T-helper 2 cell treated with Interferon-gamma antibody and Interleukin-4, amounts not matched to agents 5 μg/mL and 100 μg/mL, for 36 hours (primary cell): ENCODE measurements at places on chromosomes 3 and 15.

- H3K36me3 ChIP-seq, result no peaks in the 10 kb centered on the region
- H3K4me1 ChIP-seq, result no peaks in the 10 kb centered on the region
- H3K4me3 ChIP-seq, result no peak overlapping the region
- H3K27ac ChIP-seq, result no peak overlapping the region
- no peaks in the 10 kb centered on the region for H3K27me3 ChIP-seq
- DNase-seq, result no peak
These were observed 470.1 kb upstream of the ATP11B start for GRCh38 chr3:182323126-182323700.

GRCh38 chr15:93477721-93478120 lies 388.7 kb upstream of the RGMA start:
- no peaks in the 10 kb centered on the region for H3K36me3 ChIP-seq
- no peak for DNase-seq
- no peaks in the 10 kb centered on the region for H3K4me1 ChIP-seq
- no peak overlapping the region for H3K27ac ChIP-seq
- no peaks in the 10 kb centered on the region for H3K27me3 ChIP-seq
- no peak overlapping the region for H3K4me3 ChIP-seq

GRCh38 chr3:188037965-188038581 lies 115.9 kb upstream of the LPP start:
- H3K4me1 ChIP-seq, result peaks cover 8% of the 10 kb centered on the region
- H3K36me3 ChIP-seq, result no peaks in the 10 kb centered on the region
- DNase-seq, result no peak
- no peak overlapping the region for H3K4me3 ChIP-seq
- no peak overlapping the region for H3K27ac ChIP-seq

DNA sequence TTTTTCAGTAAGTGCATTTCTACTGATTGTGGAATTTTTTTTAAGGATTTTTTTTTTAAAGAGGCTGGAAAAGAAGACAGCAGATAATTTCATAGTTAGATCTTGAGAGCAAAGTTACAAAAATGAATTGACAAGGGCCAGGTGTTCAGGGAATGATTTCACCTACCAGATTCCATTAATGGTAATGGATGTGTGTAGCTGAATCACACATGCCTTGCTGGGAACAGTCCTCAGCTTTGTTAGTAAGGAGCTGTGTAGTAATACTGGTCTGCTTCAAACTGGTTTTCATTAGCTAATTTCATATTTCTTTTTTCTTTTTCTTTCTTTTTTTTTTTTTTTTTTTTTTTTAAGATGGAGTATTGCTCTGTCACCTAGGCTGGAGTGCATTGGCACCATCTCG lies 16.0 kb downstream of the NR1D2 start:
- no peak for DNase-seq
- H3K36me3 ChIP-seq, result no peaks in the 10 kb centered on the region
- H3K27ac ChIP-seq, result no peak overlapping the region
- no peaks in the 10 kb centered on the region for H3K4me1 ChIP-seq
- no peaks in the 10 kb centered on the region for H3K27me3 ChIP-seq

DNA sequence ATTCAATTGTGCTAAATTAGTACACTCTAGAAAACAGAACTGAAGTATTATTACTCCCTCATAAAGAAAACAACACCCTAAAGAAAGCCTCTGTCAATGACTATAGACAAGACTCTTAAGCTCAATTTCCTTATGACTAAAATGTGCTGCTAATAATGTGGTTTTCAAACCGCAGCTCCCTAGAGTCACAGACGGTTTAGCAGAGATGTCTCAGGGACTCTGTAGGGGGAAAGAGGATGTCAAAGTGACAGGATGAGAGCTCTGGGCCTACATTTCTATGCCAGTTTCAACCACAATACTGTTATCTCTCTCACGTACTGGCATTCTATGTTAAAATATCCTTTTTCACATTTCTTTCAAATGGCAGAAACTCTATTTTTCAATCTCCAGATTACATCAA lies 37.6 kb upstream of the WDR49 start:
- H3K4me1 ChIP-seq, result peaks cover 21% of the 10 kb centered on the region
- peak overlapping the region; percentile 56 for H3K27ac ChIP-seq
- H3K36me3 ChIP-seq, result peaks cover 42% of the 10 kb centered on the region
- H3K27me3 ChIP-seq, result no peaks in the 10 kb centered on the region
- peak overlapping the region; percentile 28 for H3K4me3 ChIP-seq

DNA sequence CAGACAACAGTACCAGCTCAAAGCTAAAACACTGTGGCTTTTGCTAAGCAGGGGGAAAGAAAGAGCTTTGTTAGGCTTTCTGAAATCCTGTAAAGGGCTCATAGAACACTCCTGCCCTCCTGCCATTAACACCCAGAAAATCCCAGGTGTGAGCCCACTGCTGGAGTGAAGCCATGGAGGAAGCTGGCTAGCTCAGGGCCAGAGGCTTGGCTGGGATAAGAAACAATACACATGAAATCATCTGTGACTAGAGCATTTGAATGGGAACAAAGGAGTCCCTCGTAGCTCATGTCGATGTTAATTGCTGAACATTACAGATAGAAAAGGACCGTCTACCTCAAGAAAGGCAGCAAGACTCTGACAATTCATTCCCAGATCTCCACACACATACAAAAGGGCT lies 23.5 kb downstream of the RUVBL1 start:
- H3K4me3 ChIP-seq, result no peak overlapping the region
- no peak overlapping the region for H3K27ac ChIP-seq
- no peaks in the 10 kb centered on the region for H3K27me3 ChIP-seq

- DNase-seq, result no peak
- H3K27me3 ChIP-seq, result no peaks in the 10 kb centered on the region
- no peaks in the 10 kb centered on the region for H3K4me1 ChIP-seq
These were observed 240.9 kb upstream of the CADM2 start for GRCh38 chr3:84717894-84718293.

DNA sequence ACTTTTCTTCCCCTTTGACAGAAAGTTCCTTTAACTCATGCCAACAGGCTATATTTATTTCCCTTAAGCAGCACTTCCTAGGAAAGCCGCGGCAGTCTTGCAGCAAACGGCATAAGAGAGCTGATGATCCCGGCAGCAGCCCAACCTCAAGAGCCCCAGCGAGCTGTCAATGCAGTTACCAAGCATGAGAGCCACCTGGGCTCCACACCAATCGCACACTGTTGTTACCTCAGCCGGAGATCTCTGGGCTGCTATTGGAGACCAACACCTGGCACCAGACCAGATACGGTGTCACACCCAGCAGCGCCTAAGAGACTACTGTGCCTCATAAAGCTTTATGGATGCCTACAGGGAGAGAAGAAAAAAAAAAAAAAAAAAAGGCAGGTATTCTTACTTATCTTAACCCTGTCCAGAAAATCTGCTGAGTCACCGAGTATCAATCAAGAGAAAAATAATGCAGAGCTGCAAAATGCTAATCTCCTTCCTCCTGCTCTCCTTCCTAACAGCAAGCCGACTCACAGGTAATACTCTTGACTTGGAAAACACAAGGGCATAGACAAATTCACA lies 11.7 kb downstream of the ABCC5 start:
- H3K27ac ChIP-seq, result no peak overlapping the region
- no peak overlapping the region for H3K4me3 ChIP-seq
- no peaks in the 10 kb centered on the region for H3K27me3 ChIP-seq
- H3K4me1 ChIP-seq, result peaks cover 9% of the 10 kb centered on the region

DNA sequence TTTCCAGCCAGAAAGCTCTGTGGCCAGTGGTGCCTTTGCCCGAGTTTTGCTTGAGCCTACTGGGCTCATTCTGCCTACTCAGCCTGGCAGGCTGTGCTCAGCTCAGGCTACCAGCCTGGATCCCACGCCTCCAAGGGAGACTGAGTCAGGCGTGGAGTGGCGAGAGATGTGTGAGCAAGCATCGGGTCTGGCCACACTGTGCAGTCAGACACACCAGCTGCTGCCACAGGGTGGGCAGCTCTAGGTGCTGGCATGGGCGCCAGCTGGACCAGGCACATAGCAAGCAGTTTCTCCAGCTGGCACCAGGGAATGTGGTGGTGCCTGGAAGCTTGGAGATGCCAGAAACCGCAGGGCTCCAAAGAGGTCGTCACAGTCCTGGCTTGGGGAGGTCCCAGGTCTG lies 498.5 kb upstream of the CNTN4 start:
- no peaks in the 10 kb centered on the region for H3K36me3 ChIP-seq
- no peak for DNase-seq
- no peak overlapping the region for H3K4me3 ChIP-seq
- no peaks in the 10 kb centered on the region for H3K27me3 ChIP-seq
- H3K27ac ChIP-seq, result no peak overlapping the region
- H3K4me1 ChIP-seq, result no peaks in the 10 kb centered on the region

GRCh38 chr3:12188328-12188648 lies 29.6 kb upstream of the TIMP4 start:
- no peaks in the 10 kb centered on the region for H3K36me3 ChIP-seq
- peaks cover 38% of the 10 kb centered on the region for H3K4me1 ChIP-seq
- H3K27ac ChIP-seq, result peak overlapping the region; percentile 78

GRCh38 chr15:39658740-39659139 lies 77.9 kb downstream of the THBS1 start:
- DNase-seq, result no peak
- H3K27me3 ChIP-seq, result peaks cover 26% of the 10 kb centered on the region

- H3K4me3 ChIP-seq, result no peak overlapping the region
- DNase-seq, result no peak
- peaks cover 39% of the 10 kb centered on the region for H3K4me1 ChIP-seq
- H3K27ac ChIP-seq, result peak overlapping the region; percentile 58
- peaks cover 48% of the 10 kb centered on the region for H3K36me3 ChIP-seq
- H3K27me3 ChIP-seq, result no peaks in the 10 kb centered on the region
These were observed 62.6 kb downstream of the RGMA start for GRCh38 chr15:93026380-93026817.

DNA sequence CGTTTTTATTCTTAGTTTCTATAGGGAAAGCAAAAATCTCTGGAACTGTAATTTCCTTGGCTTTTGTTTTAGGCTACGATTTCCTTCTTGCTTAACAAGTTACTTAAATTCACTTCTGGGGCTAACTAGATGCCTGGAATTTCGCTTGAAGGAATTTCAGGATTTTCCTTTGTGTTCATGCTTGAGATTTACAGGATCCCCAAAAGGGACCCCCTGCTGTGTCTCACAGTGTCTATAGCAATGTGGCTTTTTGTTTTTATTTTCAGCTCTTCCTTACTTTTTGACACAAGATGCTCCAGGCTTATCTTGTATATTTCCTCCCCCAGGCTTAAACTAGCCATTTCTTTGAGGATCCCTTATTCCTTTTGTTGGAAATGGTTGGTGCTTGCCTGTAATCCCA lies 95.5 kb upstream of the DPPA4 start:
- H3K36me3 ChIP-seq, result no peaks in the 10 kb centered on the region
- H3K27ac ChIP-seq, result no peak overlapping the region
- H3K27me3 ChIP-seq, result no peaks in the 10 kb centered on the region
- H3K4me1 ChIP-seq, result no peaks in the 10 kb centered on the region

DNA sequence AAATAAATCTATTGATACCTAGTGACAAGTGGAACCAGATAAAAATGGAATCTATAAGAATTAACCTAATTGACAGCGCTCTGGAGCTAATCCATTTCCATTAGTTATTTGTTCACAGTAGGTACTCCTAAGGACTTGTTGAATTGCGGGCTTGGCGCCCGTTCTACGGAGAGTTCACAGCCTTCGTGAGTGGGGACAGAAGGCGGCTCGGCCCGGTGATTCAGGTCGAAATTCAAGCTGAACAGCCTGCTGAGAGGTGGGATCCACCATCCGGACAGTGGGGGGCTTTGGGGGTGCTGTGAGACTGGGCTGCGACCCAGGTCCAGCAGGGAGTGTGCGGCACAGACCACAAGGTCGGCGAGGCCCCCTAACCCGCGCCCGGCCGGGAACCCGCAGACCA lies 779 bp upstream of the CTNNB1 start:
- H3K27ac ChIP-seq, result peak overlapping the region; percentile 80
- H3K4me3 ChIP-seq, result peak overlapping the region; percentile 86
- peaks cover 11% of the 10 kb centered on the region for H3K36me3 ChIP-seq
- peak; percentile 23 for DNase-seq

DNA sequence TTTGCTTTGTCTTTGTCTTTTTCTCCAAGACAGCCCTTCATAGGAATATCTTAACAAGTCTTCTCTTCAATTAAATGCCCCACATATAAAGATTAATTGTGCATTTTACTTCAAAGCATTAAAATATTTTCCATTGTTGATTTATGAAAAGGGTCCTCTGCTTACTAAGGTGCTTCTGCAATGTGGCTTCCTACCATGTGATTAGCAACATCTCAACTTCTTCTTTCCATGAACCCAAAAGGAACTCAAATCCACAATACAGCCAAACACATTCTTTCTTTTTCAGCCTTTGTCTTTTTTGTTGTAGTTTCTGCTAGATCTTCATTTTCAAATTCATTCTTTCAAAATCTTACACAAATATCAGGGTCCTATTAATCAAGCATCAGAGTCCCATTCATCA lies 309.2 kb downstream of the NSUN3 start:
- H3K4me3 ChIP-seq, result no peak overlapping the region
- no peak overlapping the region for H3K27ac ChIP-seq
- no peak for DNase-seq
- H3K27me3 ChIP-seq, result no peaks in the 10 kb centered on the region

GRCh38 chr3:150247441-150247840 lies 160.7 kb upstream of the TSC22D2 start:
- no peaks in the 10 kb centered on the region for H3K36me3 ChIP-seq
- DNase-seq, result no peak
- H3K4me3 ChIP-seq, result no peak overlapping the region
- H3K27me3 ChIP-seq, result peaks cover 38% of the 10 kb centered on the region
- H3K4me1 ChIP-seq, result no peaks in the 10 kb centered on the region

DNA sequence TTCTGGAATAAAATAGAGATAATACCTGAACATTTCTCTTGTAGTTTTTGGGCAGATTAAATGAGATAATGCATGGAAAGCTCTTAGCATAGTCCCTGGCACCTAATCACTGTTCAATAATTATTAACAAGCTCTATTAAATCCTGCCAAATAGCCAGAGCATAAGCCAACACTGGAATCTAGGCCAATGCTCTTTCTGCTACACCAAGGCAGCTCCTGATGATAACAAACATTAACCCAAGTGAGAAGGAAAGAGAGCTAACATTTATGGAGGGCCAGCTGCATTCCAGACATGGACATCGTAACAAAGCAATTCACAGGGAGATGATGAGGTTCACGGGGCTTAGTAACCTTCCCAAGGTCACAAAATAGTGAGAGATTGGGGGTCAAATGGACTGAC lies 23.3 kb downstream of the LARP6 start:
- DNase-seq, result no peak
- H3K36me3 ChIP-seq, result no peaks in the 10 kb centered on the region
- no peak overlapping the region for H3K4me3 ChIP-seq
- H3K27ac ChIP-seq, result no peak overlapping the region
- peaks cover 6% of the 10 kb centered on the region for H3K27me3 ChIP-seq

- no peak for DNase-seq
- H3K4me3 ChIP-seq, result no peak overlapping the region
- H3K27me3 ChIP-seq, result no peaks in the 10 kb centered on the region
- H3K4me1 ChIP-seq, result peaks cover 41% of the 10 kb centered on the region
- H3K36me3 ChIP-seq, result peaks cover 10% of the 10 kb centered on the region
These were observed 3.5 kb downstream of the GORASP1 start for GRCh38 chr3:39103791-39104552.

- H3K4me3 ChIP-seq, result no peak overlapping the region
- DNase-seq, result no peak
- no peaks in the 10 kb centered on the region for H3K4me1 ChIP-seq
These were observed 58.7 kb upstream of the ARHGEF26 start for GRCh38 chr3:154062513-154062912.

- no peak overlapping the region for H3K27ac ChIP-seq
- H3K27me3 ChIP-seq, result no peaks in the 10 kb centered on the region
- H3K36me3 ChIP-seq, result no peaks in the 10 kb centered on the region
These were observed 309.8 kb upstream of the LRRC3B start for GRCh38 chr3:26312816-26313215.
